ENCODE measurements at places on chromosomes 12 and 14. TPM values are rescaled to one million over a fixed set of nuclear protein-coding genes. Genes with fewer than 3 reads are reported as not detected.

PAH gene
- not detected for total RNA-seq

CCER1 gene
- not detected for total RNA-seq

PTCSC3 gene
- not detected for total RNA-seq

TEX52 gene
- 0.16 TPM for total RNA-seq

SLC38A4 gene
- not detected for total RNA-seq

E2F7 gene
- total RNA-seq, result 19.6 TPM

C12orf54 gene
- not detected for total RNA-seq

KRT79 gene
- total RNA-seq, result not detected

SYT1 gene
- not detected for total RNA-seq

ITGB7 gene
- total RNA-seq, result 770 TPM

IQSEC3 gene
- total RNA-seq, result 0.39 TPM

PLA2G1B gene
- total RNA-seq, result not detected

LGR5 gene
- total RNA-seq, result not detected

METTL3 gene
- 73.2 TPM for total RNA-seq

SLC17A8 gene
- total RNA-seq, result not detected

PPP1R12A gene
- 104 TPM for total RNA-seq

SRRM4 gene
- not detected for total RNA-seq

NKX2-1 gene
- total RNA-seq, result not detected

ENDOU gene
- not detected for total RNA-seq

RGS6 gene
- 0.39 TPM for total RNA-seq

MAP3K9 gene
- 5.7 TPM for total RNA-seq

NCOR2 gene
- total RNA-seq, result 103 TPM

TSHR gene
- 1.9 TPM for total RNA-seq
